Prostate gland (tissue), 2 donors: ENCODE measurements at places on chromosomes 5 and 9. TPM values are rescaled to one million over a fixed set of nuclear protein-coding genes. Genes with fewer than 3 reads are reported as not detected.

Gene CSF2
- total RNA-seq, result not detected

Gene PLEKHG4B
- total RNA-seq, result 14.4 TPM

DNA sequence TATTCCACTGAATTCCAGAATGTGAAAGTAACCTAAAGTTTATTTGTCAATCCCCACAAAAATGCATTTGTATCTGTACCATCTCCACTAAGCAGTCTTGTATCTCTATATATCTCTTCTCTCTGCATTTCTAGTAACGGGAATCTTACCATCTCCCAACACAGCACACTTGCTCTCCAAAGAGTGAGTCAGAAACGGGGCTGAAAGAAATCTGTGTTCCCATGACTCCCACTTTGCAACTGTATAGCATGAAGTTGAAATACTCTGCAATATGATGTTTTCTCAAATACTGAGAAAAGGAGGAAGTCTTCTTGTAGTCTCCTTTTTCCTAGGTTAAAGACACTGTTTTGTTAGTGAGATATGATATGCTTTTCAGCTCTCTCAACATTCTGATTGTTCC, 848.8 kb upstream of the ACO1 start:
- H3K4me3 ChIP-seq, result no peak overlapping the region
- no peaks in the 10 kb centered on the region for H3K4me1 ChIP-seq
- no peak for DNase-seq

- no peaks in the 10 kb centered on the region for H3K36me3 ChIP-seq
- H3K4me3 ChIP-seq, result no peak overlapping the region
- no peak for DNase-seq
- H3K4me1 ChIP-seq, result no peaks in the 10 kb centered on the region
- no peak overlapping the region for H3K27ac ChIP-seq
- H3K27me3 ChIP-seq, result no peaks in the 10 kb centered on the region
Observed at GRCh38 chr5:112795342-112795741, 57.7 kb downstream of the APC start.

DNA sequence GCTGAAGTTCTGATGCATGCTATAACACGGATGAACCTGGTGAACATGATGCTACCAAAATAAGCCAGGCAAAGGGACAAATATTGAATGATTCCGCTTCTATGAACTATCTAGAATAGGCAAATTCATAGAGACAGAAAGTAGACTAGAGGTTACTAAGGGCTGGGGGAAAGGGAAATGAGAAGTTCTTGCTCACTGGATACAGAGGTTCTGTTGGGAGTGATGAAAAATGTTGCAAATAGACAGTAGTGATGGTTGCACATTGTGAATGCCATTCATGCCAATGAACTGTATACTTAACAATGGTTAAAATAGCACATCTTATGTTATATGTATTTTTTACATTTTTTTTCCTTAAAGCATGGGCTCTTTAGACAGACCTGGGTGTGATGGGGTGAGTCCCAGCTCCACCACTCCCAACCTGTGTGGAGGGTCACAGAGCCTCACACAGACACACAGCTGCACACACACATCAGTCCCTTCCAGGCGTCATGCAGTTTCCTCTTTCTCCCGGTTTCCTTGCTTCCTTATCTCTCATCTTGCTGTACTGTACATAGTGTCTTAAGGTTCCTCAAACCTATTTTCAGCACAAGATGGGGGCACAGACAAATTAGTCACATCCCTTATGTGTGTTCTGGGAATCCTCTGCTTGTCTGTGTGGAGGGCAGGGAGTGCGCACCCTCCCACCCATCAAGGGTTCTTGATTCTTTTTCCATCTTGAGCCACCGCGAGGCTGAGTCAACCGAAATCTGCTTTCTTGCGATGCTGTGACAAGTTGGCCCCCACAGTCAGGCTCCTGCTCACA, 192.9 kb downstream of the CRB2 start:
- H3K36me3 ChIP-seq, result no peaks in the 10 kb centered on the region
- no peaks in the 10 kb centered on the region for H3K27me3 ChIP-seq
- H3K27ac ChIP-seq, result no peak overlapping the region
- no peak overlapping the region for H3K4me3 ChIP-seq
- no peak for DNase-seq

DNA sequence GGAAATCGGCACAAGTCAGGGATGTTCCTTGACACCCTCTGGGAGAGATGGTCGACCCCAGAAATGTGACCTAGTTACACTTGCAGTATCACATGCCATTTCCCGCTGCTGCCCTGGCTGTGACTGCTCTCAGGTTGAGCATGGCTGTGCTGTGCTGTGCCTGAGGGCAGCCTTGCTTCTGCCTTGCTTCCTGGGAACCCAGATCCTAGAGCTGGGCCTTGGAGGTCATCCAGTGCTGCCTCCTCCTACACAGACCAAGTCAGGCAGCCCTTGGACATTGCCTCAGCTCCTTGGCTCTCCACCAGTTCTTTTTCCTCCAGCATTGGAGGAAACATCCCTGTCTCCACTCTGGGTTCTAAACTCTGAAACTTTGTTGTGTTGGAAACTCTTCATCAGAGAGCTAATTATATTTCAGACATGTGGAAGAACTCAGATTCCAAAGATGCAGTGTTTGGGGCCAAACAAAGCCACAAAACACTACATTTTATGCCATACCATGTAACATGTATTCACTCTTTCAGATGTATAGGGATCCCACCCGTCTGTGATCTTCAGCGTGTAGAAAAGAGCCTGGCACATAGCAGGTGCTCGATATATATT, 6.1 kb downstream of the MAMDC2 start:
- no peaks in the 10 kb centered on the region for H3K36me3 ChIP-seq
- H3K27ac ChIP-seq, result peak overlapping the region; percentile 64
- DNase-seq, result no peak
- H3K27me3 ChIP-seq, result no peaks in the 10 kb centered on the region
- peaks cover 7% of the 10 kb centered on the region for H3K4me1 ChIP-seq

GRCh38 chr9:89234205-89235067, 55.8 kb upstream of the SHC3 start:
- no peak overlapping the region for H3K4me3 ChIP-seq
- no peak overlapping the region for H3K27ac ChIP-seq
- H3K4me1 ChIP-seq, result no peaks in the 10 kb centered on the region
- no peaks in the 10 kb centered on the region for H3K36me3 ChIP-seq
- no peak for DNase-seq
- no peaks in the 10 kb centered on the region for H3K27me3 ChIP-seq

GRCh38 chr9:35965011-35965410, 7.1 kb upstream of the OR2S2 start:
- H3K27ac ChIP-seq, result no peak overlapping the region
- no peak for DNase-seq
- H3K4me3 ChIP-seq, result no peak overlapping the region
- H3K36me3 ChIP-seq, result no peaks in the 10 kb centered on the region
- no peaks in the 10 kb centered on the region for H3K27me3 ChIP-seq
- no peaks in the 10 kb centered on the region for H3K4me1 ChIP-seq

- H3K4me3 ChIP-seq, result no peak overlapping the region
- no peaks in the 10 kb centered on the region for H3K27me3 ChIP-seq
- H3K4me1 ChIP-seq, result no peaks in the 10 kb centered on the region
- no peak overlapping the region for H3K27ac ChIP-seq
- H3K36me3 ChIP-seq, result no peaks in the 10 kb centered on the region
- DNase-seq, result no peak
Observed at GRCh38 chr5:38182991-38183390, 75.4 kb upstream of the EGFLAM start.

DNA sequence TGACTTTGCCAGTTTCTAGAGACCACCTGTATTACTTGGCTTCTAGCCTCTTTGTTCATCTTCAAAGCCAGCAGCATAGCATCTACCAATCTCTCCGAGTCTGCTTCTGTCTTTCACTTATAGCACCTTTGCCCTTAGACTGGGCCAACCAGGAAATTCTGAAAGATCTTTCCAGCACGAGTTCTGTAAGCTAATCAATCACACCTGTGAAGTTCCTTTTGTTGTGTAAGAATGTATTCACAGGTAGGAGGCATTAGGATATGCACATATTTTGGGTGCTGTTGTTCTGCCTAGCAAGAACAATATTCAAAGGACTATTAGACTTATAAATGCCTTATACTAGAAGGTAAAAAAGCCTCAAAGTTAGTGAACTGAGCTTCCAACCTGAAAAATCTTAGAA, 232.1 kb downstream of the CDH12 start:
- no peaks in the 10 kb centered on the region for H3K27me3 ChIP-seq
- no peaks in the 10 kb centered on the region for H3K4me1 ChIP-seq
- no peak for DNase-seq
- H3K36me3 ChIP-seq, result no peaks in the 10 kb centered on the region
- no peak overlapping the region for H3K27ac ChIP-seq

DNA sequence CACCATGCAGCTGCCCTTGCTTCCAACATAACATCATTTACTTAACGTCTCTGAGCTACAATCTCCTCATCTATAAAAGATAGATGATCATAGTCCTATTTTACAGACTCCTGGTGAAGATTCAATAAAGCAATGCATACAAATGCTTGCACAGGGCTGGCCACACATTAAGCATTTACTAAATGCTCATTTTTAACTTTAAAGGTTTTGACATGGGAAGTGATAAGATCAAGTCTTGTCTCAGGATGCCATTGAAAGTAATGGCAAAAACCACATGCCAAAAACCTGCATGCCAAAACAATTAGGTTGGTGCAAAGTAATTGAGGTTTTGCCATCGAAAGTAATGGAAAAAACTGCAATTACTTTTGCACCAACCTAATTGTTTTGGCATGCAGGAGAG, 181.2 kb upstream of the ADRA1B start:
- no peak for DNase-seq
- H3K27ac ChIP-seq, result no peak overlapping the region
- H3K4me1 ChIP-seq, result no peaks in the 10 kb centered on the region
- no peak overlapping the region for H3K4me3 ChIP-seq
- no peaks in the 10 kb centered on the region for H3K27me3 ChIP-seq

DNA sequence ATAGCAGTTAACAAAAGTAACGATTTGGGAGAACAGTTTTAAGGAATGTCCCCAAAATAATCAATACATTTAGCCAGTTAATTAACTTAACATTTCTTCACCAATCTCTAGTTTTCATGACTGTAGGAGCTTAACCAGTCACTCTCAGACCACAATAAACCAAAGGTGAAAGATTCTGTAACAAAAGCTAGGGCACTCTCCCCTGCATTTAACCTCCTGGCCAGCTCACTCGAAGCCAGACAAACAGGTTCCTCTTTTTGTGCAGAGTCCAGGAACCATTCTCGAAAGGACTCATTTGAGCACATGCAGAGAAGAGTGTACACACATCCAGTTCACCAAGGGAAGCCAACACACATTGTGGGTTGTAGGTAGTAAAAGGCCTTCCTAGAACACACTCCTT, 6.5 kb downstream of the IL7R start:
- H3K4me3 ChIP-seq, result no peak overlapping the region
- no peaks in the 10 kb centered on the region for H3K27me3 ChIP-seq
- no peaks in the 10 kb centered on the region for H3K4me1 ChIP-seq
- H3K36me3 ChIP-seq, result no peaks in the 10 kb centered on the region
- H3K27ac ChIP-seq, result no peak overlapping the region
- DNase-seq, result peak; percentile 11
